ENCODE measurements at places on chromosomes 4 and X.

GRCh38 chr4:138241281-138242075 lies 671 bp downstream of the SLC7A11 start:
- DNase-seq = no peak

- no peak for DNase-seq
Observed at GRCh38 chrX:37787423-37787869, 7.6 kb downstream of the CYBB start.

- no peak for DNase-seq
Observed at GRCh38 chrX:30892591-30892990, 3.5 kb upstream of the TAB3 start.

DNA sequence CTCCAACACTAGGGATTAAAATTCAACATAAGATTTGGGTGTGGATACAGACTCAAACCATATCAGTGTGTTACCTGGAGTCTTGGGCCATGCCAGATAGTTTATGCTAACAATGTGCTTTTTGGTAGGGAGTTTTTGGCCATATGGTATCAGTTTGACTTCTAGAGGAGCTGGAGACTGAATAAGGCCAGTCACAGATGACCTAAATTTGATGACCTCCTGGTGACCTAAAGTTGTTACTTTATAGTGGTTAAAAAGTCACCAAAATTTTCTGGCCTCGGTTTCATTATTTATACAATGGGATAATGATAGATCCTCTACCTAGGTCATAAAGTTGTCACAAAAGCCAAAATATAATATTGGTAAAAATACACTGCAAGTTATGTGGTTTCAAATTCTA lies 877.1 kb downstream of the RAPGEF2 start:
- no peak for DNase-seq

DNA sequence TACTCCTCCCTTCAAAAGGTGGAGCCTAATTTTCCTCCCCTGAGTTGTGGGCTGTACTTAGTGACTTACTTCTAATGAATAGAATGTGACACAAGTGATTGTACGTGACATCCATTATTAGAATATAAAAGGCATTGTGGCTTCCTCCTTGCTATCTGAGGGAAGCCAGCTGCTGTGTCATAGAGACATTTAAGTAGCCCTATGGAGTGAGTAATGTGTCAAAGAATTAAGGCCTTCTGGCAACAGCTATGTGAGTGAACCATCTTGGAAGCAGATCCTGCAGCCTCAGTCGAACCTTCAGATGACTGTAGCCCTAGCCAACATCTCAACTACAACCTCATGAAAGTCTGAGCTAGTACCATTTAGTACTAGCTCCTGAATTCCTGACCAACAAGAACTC lies 76.1 kb downstream of the BCOR start:
- no peak for DNase-seq

GRCh38 chr4:973431-974397 lies at the start of gene DGKQ:
Gene DGKQ (minus strand): TSS chr4:973569. CDS start chr4:973482, 87 bp downstream.
- DNase-seq = peak; percentile 43

- no peak for DNase-seq
Observed at GRCh38 chr4:182139491-182139890, 103.7 kb upstream of the TENM3 start.

GRCh38 chr4:166228112-166228511 lies 355.1 kb downstream of the TLL1 start:
- no peak for DNase-seq

GRCh38 chrX:40177117-40177430 lies 79.3 kb upstream of the BCOR start:
- DNase-seq = no peak

GRCh38 chr4:185390941-185391340 lies 4.8 kb downstream of the LRP2BP start:
- DNase-seq = no peak

DNA sequence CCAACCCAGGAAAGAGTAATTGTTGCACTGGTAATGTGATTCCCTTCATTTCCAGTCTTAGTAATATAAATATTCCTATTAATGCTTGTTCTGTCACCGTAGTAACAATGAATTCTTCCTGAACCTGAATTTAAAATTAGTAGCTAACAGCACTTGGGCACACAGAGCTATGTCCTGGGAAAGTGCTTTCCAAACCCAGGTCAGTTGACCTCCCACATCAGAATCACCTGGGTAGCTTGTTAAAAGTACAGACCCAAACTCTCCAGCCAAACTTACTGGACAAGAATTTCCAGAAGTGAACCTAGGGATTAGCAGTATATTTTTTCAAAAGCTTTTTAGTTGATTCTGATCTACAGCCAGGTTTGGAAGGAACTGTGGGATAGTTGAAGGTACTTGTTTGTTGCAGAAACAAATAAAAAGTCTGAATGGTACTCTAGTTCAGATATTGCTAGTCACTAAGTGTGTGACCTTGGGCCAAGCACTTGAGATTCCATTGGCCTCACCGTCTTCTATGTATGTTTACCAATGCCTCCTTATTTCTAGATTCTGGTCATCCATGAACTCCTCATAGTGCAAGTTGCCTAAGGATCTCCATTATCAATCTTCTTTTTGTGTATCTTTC lies 192.9 kb upstream of the CNKSR2 start:
- DNase-seq = no peak

- DNase-seq = no peak
Observed at GRCh38 chr4:109879081-109879480, 31.2 kb downstream of the LRIT3 start.

- DNase-seq = no peak
Observed at GRCh38 chr4:141216002-141216761, 4.5 kb upstream of the ZNF330 start.

GRCh38 chrX:40950546-40950945 lies 134.7 kb upstream of the USP9X start:
- DNase-seq = no peak

DNA sequence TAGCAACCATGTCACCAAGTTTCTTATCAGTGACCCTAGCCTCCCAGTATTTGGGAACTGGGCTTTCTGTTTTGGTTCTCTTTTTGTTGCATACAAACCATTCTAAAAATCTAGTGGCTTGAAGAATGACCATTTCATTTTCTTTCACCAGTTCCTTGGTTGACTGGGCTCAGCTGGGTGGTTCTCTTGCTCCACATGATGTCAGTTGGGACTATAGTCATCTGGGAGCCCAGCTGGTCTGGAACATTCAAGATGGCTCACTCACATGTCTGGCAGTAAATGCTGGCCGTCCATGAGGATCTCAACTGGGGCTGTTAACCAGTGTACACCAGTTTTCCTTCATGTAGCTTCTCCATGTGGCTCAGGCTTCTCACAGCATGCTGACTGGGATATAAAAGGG lies 27.6 kb upstream of the MBTPS2 start:
- DNase-seq = no peak

GRCh38 chr4:26692014-26692726 lies 108.3 kb downstream of the TBC1D19 start:
- DNase-seq = no peak

- peak; percentile 12 for DNase-seq
Observed at GRCh38 chr4:48804584-48805301, 24.7 kb upstream of the FRYL start.

GRCh38 chr4:158996669-158997074 lies 106.2 kb upstream of the RAPGEF2 start:
- DNase-seq = no peak

GRCh38 chrX:46676399-46677356 lies 82.2 kb downstream of the SLC9A7 start:
- DNase-seq = no peak

DNA sequence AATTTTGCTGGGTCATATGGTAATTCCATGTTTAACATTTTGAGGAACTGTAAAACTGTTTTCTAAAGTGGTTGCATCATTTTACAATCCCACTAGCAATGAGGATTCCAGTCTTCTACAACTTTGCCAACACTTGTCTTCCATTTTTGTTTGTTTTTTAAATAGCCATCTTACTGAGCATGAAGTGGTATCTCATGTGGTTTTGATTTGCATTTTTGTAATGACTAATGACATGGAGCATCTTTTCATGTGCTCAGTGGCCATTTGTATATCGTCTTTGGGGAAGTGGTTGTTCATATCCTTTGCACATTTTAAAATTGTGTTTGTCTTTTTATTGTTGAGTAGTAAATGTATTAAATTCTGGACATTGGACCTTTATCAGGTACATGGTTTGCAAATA lies 94.7 kb downstream of the TMEM131L start:
- no peak for DNase-seq

- no peak for DNase-seq
Observed at GRCh38 chr4:97103252-97103651, 1040.0 kb downstream of the STPG2 start.

DNA sequence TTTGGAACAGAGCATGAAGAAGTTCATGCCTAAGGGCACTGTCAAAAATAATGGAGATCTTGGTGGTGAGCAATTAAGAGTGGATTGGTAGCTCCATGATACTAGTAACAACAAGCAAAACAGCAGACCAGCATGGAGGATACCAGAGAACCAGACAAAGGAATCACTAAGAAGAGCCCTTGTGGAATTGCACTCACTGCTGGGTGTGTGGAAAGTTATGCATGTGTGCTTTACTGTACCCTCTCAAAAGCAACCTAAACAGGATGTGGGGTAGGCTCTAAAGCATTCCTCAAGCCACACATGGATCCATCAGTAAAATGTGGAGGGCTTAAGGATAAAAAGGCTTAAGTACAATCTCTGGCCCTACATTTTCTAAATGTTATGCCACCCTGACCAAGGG lies 69.5 kb downstream of the AR start:
- no peak for DNase-seq

- DNase-seq = no peak
Observed at GRCh38 chr4:47662975-47663374, 174.9 kb downstream of the CORIN start.

DNA sequence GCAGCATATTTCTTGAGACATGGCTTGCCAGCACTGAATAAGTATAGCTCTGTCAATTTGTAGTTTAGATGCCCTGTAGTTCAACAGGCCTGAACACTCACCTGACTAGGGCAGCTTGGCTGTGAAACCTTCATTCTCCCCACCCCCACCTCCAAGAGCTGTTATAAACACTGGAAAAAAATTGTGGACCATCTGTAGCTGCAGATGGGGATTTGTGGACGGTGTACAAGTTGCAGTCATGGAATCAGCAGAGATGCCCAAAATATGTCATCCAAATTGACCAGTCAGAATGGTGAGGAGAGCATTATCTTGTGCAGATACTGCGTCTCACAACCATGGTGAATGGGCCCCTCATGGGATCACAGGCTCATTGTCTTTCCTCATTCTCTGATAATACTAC lies 76.2 kb upstream of the PAQR3 start:
- no peak for DNase-seq

DNA sequence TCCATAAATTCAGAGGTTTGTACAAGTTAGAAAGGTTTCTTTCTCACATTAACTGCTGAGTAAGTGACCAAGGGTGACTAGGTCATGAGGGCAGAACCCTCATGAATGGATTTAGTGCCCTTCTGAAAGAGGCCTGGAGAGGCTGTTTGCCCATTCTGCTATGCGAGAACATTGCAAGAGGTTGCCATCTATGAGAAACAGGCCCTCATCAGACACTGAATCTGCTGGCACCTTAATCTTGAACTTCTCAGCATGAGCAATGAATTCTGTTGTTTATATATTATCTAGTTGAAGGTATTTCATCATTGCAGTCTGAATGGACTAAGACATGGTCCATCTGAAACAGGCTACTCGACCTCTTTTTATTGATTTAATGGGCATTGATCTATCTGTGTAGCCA lies 96.2 kb upstream of the GPRIN3 start:
- DNase-seq = no peak

- DNase-seq = no peak
Observed at GRCh38 chrX:39288592-39288991, 487.3 kb downstream of the MID1IP1 start.

GRCh38 chrX:15143825-15144121 lies 126.1 kb downstream of the ASB9 start:
- no peak for DNase-seq

DNA sequence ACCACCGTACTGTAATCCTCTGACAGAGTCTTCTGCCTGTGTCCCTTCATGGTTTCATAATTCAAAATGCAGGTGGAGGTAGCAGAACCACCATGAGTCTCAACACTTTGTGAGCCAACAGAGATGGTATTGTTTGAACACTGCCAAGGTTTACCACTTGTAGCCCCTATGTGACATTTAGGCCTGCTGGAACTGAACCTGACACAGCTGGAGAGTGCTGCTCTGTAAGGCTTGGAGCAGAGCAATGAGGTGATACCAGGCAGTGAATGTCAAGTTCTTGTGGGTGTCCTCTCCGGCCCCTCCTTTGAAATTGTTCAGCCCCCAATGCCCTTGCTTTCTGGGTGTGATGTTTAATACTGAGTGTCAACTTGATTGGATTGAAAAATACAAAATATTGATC lies 1042.9 kb downstream of the ARAP2 start:
- DNase-seq = no peak

- no peak for DNase-seq
Observed at GRCh38 chr4:188387179-188387791, 248.0 kb downstream of the TRIML1 start.

- no peak for DNase-seq
Observed at GRCh38 chr4:99635601-99636000, 22.0 kb downstream of the C4orf54 start.

- DNase-seq = no peak
Observed at GRCh38 chrX:73561801-73562200, 1.2 kb upstream of the CHIC1 start.

DNA sequence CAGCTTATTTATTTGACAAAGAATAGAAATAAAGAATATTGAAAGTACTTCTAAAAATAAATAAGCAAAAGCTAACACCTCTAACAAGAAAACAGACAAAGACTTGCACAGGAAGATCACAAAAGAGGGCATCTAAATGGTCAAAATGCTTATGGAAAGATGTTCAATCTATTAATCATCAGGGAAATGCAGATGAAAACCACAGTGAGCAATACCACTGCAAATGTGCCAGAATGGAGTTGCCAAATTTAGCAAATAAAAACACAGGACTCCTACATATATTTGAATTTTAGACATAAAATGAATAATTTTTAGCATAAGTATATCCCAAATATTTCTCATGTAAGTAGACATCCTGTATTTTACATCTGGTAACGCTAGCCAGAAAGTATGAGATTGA lies 56.1 kb upstream of the HPGD start:
- no peak for DNase-seq

- no peak for DNase-seq
Observed at GRCh38 chr4:140807491-140808252, 51.5 kb upstream of the TBC1D9 start.

DNA sequence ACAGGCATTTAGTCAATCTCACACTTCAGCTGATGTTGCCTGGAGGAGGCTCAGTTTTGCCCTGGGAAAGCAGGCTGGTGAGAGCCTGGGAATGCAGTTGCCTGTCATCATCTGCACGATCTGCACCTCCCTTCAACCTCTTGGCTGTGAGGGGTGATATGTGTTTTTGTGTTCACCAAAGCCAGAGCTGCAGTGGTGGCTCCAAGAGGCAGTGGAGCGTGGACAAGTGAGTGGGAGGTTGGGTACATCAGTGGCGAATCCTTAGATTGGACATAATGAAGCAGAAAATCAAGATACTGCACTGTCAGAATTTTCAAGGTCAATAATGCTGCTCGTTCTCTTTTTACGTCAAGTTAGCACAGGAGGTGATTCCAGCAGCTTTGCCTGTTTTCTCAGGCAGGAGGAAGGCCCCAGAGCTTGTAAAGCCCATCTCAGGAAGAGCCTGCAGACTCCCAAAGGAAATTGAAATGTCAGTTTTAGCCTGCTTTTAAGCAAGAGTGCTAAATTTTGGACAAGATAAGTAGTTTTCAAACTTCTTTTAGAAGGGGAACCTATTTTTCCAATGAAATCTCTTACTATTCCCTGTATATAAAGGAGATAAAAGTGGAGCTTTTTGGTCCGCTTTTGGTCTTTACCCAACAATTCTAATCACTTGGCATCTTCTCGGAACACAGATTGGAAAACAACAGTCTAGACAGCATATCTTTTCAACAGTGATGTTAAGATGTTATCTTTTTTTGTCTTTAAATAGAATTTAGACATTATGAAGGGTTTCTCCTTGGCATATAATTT lies 92.8 kb downstream of the FRAS1 start:
- no peak for DNase-seq

Data from thoracic aorta (tissue), 2 donors.